ENCODE measurements at places on chromosomes 2 and 18. TPM values are rescaled to one million over a fixed set of nuclear protein-coding genes. Genes with fewer than 3 reads are reported as not detected.

DOK6 gene
- total RNA-seq: 0.57 TPM

PLB1 gene
- 1.8 TPM for total RNA-seq

PTPN2 gene
- total RNA-seq: 155 TPM

DNA sequence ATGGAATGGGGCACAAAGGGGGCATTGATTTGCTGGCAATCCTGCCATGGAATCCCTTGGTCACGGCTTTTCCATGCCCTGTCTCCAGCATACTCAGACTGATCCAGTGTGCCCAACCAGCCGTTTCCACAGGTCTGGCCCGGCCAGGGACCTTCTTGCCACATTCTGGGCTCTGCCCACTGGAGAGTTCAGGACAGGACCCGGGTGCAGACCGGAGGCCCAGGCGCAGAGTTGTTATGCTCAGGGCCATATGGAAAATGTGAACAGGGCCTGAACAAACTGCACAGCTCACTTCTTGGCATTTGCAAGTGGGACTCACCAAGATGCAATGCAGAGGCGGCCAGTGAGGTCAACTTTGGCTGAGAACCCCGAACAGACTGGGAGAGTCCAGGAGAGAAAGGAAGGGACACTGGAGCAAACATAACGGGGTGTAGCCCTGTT, 15.6 kb upstream of the ASAP2 start:
- no peaks in the 10 kb centered on the region for H3K36me3 ChIP-seq
- H3K4me1 ChIP-seq: peaks cover 2% of the 10 kb centered on the region
- no peak for DNase-seq
- H3K4me3 ChIP-seq: no peak overlapping the region
- no peaks in the 10 kb centered on the region for H3K27me3 ChIP-seq

GRCh38 chr2:224598678-224599077, 13.5 kb upstream of the CUL3 start:
- no peak overlapping the region for H3K27ac ChIP-seq
- H3K4me1 ChIP-seq: no peaks in the 10 kb centered on the region
- DNase-seq: no peak
- H3K4me3 ChIP-seq: no peak overlapping the region
- H3K36me3 ChIP-seq: no peaks in the 10 kb centered on the region

DNA sequence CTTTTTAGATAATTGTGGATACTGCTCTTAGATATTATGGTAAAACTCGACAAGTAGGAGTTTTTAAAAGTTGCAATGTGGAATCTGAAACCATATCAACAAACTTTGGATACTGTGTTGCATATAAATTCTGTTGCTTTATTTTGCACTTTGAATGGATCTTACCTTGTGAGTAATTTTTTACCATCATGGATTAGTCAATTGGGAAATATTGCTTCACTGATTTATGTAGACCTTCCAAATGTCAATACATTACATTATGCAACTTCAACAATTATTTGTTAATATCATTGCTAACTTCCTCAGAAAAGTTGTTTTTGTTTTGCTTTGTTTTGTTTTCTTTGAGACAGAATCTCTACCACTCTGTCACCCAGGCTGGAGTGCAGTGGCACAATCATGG, 102.0 kb upstream of the SLC38A11 start:
- no peak overlapping the region for H3K4me3 ChIP-seq
- peaks cover 6% of the 10 kb centered on the region for H3K4me1 ChIP-seq

GRCh38 chr2:130353291-130354138, 2.3 kb upstream of the PTPN18 start:
- H3K4me1 ChIP-seq: no peaks in the 10 kb centered on the region
- no peak overlapping the region for H3K27ac ChIP-seq
- peaks cover 2% of the 10 kb centered on the region for H3K36me3 ChIP-seq

- H3K4me3 ChIP-seq: no peak overlapping the region
- no peaks in the 10 kb centered on the region for H3K27me3 ChIP-seq
- H3K4me1 ChIP-seq: no peaks in the 10 kb centered on the region
- H3K36me3 ChIP-seq: no peaks in the 10 kb centered on the region
Observed at GRCh38 chr2:7508296-7508943, 591.2 kb downstream of the RNF144A start.

DNA sequence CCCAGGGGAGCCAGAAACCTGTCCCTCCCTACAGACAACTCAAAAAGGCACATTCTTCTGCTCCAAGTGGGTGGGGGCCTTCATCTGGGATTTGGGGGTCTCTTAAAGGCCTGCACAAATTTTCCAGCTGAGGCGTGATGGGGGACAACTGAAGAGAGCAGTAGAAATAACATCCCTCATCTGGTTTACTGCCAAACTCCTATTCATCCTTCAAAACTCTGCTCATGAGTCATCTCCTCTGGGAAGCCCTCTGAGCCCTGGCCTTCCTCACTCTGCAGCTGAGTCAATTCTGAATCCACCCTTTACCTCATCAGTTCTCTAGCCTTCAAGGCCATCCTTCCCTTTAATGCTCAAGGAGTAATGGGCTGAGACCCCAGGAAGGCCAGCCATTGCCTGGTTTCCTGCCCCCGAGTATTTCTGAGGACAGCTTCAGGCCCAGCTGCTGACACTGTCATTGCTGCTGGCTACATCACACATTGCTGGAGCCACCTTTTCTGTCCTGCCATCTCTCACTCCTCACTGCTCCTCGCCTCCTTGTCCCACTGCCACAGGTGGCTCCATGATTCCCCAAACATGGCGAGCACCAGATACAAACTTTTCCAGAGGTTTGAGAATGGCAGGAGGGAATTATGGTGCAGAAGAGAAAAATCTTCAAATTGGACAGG, 32.2 kb upstream of the GLI2 start:
- H3K36me3 ChIP-seq: no peaks in the 10 kb centered on the region
- no peaks in the 10 kb centered on the region for H3K4me1 ChIP-seq
- H3K27me3 ChIP-seq: no peaks in the 10 kb centered on the region
- H3K27ac ChIP-seq: no peak overlapping the region
- no peak for DNase-seq
- H3K4me3 ChIP-seq: no peak overlapping the region

DNA sequence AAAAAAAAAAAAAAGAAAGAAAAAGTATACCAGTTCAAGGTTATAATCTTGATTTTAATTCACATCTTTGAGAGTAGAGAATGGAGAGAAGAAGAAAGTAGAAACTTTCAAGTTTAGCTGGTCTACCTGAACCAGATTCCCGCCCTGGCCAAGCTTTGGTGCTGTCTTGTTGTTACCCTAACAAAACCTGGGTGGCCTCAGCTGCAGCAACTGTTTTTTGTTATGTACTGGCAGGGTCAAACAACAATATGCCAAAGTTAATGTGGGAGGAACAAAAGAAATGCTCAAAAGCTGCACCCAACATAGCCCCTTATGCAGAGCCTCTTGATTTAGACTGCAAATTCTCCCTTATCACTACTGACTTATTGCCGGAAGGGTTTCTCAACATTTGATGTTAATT, 165.3 kb upstream of the TFPI start:
- DNase-seq: no peak
- no peak overlapping the region for H3K27ac ChIP-seq
- no peak overlapping the region for H3K4me3 ChIP-seq

GRCh38 chr18:48295586-48296311, 113.4 kb downstream of the ZBTB7C start:
- DNase-seq: no peak
- peaks cover 5% of the 10 kb centered on the region for H3K4me1 ChIP-seq
- H3K27ac ChIP-seq: no peak overlapping the region
- no peak overlapping the region for H3K4me3 ChIP-seq

DNA sequence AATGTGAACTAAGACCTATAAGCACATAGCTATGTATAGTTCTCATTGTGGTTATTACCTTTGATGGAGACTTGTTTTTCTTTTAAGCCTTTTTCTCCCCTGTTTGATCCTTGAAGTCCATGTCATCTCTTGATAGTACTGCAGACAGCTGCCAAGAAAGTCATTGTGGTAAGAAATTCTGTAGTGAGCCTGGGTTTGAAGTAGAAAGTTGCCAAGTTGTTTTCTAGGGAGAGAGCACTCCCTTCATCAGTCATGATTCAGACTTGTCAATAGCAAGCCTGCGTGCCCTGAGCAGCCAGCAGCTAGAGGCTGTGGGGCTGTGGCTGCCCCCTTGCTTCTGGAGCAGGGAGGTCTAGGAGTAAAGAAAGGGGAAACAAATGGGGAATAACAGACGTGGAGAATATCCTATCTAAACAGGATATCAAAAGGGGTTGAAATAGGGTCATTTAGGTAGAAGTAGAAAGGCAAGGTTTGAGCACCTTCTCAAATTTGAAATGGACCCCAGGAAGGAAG, 8.4 kb downstream of the SP5 start:
- no peak for DNase-seq
- H3K36me3 ChIP-seq: no peaks in the 10 kb centered on the region
- no peak overlapping the region for H3K27ac ChIP-seq
- H3K27me3 ChIP-seq: peaks cover 13% of the 10 kb centered on the region
- no peaks in the 10 kb centered on the region for H3K4me1 ChIP-seq

Measured in thymus (tissue), 14 donors.